Fibroblast of the aortic adventitia (primary cell): ENCODE measurements at places on chromosomes 11 and 22. TPM values are rescaled to one million over a fixed set of nuclear protein-coding genes. Genes with fewer than 3 reads are reported as not detected.

KRTAP5-11 gene
- not detected in 2 replicates for total RNA-seq

MMP8 gene
- total RNA-seq: 0.41 TPM in 1 of 2 replicates, not detected in the other

FAM118A gene
- total RNA-seq: 18.4 and 78.0 TPM in 2 replicates

EP300 gene
- 49.0 and 85.5 TPM in 2 replicates for total RNA-seq

C11orf16 gene
- not detected in 2 replicates for total RNA-seq

MLC1 gene
- total RNA-seq: 0.09 TPM in 1 of 2 replicates, not detected in the other

BDNF gene
- 2.0 and 8.1 TPM in 2 replicates for total RNA-seq

APOBEC3C gene
- total RNA-seq: 5.2 and 18.9 TPM in 2 replicates

CADM1 gene
- 0.16 and 0.45 TPM in 2 replicates for total RNA-seq

MUC6 gene
- under 0.01 TPM in 1 of 2 replicates, not detected in the other for total RNA-seq
